ENCODE measurements at places on chromosomes 2 and 18. TPM values are rescaled to one million over a fixed set of nuclear protein-coding genes. Genes with fewer than 3 reads are reported as not detected.

GALR1 gene
- polyA plus RNA-seq, result not detected

SPP2 gene
- not detected for polyA plus RNA-seq

FBXO11 gene
- polyA plus RNA-seq, result 53.3 TPM

GPAT2 gene
- 2.2 TPM for polyA plus RNA-seq

AQP12A gene
- 0.50 TPM for polyA plus RNA-seq

SOX11 gene
- 10.6 TPM for polyA plus RNA-seq

VSNL1 gene
- polyA plus RNA-seq, result 1.3 TPM

FRZB gene
- polyA plus RNA-seq, result 23.9 TPM

SPC25 gene
- polyA plus RNA-seq, result 33.6 TPM

LRATD1 gene
- polyA plus RNA-seq, result 0.76 TPM
